ENCODE measurements at places on chromosomes 16 and 17.
A peak's percentile ranks its signal among the peaks of the same experiment; 100 is the strongest.

DNA sequence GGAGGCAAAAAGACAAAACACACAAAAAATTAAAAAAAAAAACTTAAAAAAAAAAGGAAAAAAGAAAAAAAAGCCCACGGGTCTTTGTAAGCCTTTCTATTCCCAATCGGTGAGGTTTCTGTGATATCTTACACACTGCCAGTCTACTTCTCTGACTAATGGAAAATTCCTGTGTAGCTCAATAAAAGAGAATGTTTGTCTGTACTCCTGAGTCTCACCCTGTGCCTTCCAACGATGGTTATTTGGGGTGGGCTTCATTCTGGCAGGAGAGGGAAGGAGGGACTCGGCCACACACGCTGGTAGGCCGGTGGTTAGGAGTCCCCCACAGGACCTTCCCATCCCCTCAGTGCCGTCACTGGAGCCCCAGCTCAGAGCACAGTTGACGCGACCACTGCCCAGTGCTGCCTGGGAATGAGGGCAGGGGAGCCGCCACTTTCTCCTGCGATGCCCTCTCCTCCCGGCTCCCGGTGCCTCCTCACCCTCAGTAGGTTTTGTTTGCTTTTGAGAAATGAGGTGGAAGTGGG, 68.0 kb downstream of the AMFR start:
- DNase-seq, result no peak

DNA sequence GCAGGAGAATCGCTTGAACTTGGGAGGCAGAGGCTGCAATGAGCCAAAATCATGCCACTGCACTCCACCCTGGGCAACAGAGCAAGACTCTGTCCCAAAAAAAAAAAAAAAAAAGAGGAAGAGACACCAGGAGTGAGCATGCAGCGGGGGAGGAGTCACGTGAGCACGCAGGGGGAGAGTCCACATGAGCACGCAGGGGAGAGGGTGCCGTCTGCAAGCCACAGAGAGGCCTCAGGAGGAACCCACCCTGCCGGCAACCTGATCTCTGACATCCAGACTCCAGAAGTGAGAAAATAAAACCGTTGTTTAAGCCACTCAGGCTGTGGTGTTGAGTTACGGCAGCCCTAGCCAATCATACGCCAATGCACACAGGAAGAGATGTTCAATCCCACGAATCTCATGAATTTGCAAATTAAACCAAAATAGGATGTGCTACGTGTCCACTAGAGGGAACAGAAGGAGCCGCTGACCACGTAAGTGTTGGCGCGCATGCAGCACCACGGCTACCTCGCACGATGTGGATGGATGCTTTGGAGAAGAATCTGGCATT, 42.2 kb downstream of the CCDC57 start:
- DNase-seq, result peak; percentile 72

- DNase-seq, result no peak
Observed at GRCh38 chr16:27085182-27085581, 18.5 kb downstream of the C16orf82 start.

DNA sequence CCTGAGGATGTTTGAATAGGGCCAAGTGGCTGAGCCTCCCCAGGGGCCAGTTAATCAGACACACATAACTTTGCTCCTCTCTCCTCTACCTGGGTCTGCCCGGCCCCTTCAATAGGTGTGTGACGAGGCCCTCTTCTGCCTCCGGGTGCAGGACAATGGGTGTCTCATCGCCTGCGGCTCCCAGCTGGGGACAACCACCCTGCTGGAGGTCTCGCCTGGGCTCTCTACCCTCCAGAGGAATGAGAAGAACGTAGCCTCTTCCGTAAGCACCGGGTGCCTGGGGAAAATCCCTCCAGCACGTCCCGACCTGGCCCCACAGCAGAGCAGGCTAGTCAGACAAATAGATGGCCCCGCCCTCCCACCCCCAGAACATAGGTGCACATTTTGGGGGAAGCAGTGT, 16.1 kb upstream of the KIF19 start:
- no peak for DNase-seq

DNA sequence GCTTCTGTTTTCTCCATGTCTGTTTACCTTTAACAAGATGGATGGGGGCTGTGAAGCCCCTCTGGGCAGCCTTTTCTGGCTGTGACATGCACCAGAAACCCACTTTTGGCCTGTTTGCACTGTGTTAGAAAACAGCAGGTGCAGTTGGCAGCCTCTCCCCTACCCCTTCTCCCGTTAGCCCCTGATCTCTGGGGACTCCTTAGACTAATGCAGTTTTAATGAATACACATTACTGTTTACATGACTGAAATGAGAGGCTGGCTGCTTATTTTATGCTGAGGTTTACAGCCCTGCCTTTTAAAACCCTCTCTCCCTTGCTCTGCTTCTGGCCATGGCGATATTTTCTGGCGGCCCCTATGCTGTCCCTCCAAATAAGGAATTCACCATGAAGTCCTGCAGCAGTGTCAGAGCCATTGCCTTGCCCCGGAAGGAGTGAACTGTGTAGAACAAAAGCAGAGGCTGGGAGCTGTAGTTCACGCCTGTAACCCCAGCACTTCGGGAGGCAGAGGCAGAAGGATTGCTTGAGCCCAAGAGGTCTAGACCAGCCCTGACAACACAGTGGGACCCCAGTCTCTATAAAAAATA, 79.3 kb downstream of the PRKCB start:
- no peak for DNase-seq

GRCh38 chr17:14320734-14321475, 20.0 kb downstream of the HS3ST3B1 start:
- no peak for DNase-seq

GRCh38 chr16:48137822-48138221, 18.0 kb downstream of the ABCC12 start:
- no peak for DNase-seq

DNA sequence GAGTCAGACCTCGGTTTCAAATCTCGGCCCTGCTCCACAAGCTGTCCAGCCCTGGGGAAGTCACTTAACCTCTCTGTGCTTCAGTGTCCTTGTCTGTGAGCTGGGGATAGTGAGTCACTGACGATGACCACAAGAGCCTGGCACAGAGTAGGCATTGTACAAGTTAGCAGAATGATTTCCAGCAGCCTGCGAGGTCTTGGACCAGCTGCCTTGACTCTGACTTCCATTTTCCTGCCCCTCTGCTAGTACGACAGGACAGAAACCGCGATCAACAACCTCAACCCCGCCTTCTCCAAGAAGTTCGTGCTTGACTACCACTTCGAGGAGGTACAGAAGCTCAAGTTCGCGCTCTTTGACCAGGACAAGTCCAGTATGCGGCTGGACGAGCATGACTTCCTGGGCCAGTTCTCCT, 20.7 kb downstream of the CPNE2 start:
- no peak for DNase-seq

DNA sequence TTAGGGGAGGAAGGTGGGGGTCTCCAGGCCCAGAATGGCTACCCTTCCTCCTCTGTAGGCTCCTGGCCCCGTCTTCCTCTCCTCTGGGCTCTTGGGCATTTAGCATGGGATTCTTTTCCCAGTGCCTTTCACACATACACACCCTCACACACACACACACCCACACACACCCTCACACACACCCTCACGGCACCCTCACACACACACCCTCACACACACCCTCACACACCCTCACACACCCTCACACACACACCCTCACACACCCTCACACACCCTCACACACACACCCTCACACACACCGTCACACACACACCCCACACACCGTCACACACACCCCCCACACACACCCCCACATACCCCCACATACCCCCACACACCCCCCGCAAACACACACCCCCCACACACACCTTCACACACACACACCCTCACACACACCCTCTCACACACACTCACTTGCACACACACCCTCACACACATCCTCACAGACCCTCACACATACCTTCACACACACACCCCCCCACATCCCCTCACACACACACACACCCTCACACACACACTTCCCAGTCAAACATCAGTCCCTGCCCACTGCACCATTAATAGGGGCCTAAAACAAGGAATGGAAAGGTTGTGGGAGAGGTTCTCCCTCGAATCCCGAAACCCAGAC, 845 bp downstream of the SGCA start:
- DNase-seq, result no peak

GRCh38 chr16:56038564-56039098, 152.7 kb upstream of the GNAO1 start:
- no peak for DNase-seq

DNA sequence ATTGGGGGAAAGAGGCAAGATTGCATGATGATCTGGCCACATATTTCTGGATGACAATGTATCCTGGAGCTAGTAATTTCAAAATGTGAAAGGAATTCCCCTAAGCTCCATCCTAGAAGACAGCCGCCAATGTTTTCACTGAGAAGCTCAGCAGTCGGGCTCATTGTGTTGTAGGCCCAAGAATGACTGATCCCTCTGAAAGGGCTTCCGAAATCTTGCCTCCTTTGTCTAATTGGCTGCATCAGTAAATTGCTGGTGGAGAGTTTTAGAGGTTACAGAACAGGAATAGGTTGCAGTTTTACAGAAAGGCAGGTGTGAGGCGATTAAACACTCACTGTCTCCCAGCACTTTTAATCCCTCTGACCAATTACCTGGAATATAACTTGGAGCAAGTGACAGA, 464.1 kb upstream of the SALL1 start:
- no peak for DNase-seq

GRCh38 chr16:35510701-35511100, 2051.3 kb downstream of the TP53TG3F start:
- no peak for DNase-seq

DNA sequence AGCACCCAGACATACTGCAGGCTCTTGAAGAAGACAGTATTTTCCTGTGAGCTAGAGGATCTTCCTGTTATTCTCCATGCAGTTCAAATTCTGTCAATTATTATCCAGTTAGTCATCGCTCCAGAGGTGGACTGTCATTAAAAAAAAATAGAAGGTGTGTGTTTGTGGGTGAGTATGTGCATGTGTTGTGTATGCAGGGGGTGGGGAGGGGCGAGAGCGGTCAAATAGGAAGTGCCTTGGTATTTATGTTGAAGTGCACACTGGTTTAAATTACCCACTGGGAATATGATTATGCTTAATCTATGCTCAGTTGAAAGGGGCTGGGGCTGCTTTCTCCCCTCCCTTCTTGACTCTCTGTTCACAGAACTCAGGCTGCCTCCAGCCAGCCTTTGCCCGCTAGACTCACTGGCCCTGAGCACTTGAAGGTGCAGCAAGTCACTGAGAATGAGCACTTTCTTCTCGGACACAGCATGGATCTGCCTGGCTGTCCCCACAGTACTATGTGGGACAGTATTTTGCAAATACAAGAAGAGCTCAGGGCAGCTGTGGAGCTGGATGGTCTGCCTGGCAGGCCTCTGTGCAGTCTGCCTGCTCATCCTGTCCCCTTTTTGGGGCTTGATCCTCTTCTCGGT, at the start of gene HSD17B2:
Gene HSD17B2, plus strand, starts transcription at position 273 of the 632 bp plus-strand sequence. Its CDS starts 172 bp downstream, at position 445.
- no peak for DNase-seq

DNA sequence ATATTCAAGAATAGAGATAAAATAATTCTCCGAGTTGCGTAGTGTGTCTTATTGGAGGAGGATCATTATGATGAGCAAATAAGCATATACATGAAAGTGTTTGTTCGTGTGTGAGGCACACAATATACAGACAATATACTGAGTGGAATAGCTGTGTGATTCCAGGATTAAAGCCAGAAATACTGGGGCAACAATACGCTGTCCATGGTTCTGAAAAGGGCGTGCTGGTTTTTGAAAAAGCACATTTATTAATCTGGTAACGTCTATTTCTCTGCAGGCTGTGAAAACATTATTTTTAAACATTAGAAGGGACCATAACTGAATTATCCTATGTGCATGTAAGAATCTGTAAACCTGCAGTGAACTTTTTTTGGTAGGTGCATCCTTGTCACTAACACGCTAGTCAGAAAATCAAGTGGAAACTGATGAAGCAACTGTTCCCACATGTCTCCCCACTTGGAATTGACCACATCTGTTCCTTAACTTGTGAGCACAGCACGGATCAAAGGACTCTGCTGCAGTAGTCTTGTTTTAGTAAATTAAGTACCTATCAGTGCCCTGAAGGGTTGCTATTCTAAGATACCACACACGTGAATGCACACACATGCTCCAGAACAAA, 346.0 kb downstream of the GRIN2A start:
- peak; percentile 39 for DNase-seq

- DNase-seq, result no peak
Observed at GRCh38 chr17:4900231-4901107, 1.1 kb downstream of the C17orf107 start.

- DNase-seq, result no peak
Observed at GRCh38 chr16:28543072-28543471, 4.3 kb upstream of the NUPR1 start.

DNA sequence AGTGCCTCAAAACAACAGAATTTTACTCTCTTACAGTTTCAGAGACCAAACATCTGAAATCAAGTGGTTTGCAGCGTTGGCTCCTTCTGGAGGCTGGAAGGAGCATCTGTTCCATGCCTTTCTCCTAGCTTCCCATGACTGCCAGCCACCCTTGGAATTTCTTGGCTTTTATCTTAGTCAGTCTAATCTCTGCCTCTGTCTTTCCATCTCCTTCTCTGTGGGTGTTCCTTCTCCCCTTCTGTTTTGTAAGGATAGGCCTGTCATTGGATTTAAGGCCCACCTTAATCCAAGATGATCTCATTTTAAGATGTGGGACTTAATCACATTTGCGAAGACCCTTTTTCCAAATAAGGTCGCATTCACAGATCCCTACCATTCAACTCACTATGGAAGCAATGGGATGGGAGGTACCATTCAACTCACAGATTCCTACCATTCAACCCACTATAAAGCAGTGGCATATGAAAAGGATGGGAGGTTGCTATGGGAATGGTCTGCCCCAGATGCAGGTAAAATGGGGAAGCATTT, 321.8 kb downstream of the WWOX start:
- no peak for DNase-seq

- DNase-seq, result peak; percentile 59
Observed at GRCh38 chr17:16419929-16420271, 4.5 kb downstream of the TRPV2 start.

DNA sequence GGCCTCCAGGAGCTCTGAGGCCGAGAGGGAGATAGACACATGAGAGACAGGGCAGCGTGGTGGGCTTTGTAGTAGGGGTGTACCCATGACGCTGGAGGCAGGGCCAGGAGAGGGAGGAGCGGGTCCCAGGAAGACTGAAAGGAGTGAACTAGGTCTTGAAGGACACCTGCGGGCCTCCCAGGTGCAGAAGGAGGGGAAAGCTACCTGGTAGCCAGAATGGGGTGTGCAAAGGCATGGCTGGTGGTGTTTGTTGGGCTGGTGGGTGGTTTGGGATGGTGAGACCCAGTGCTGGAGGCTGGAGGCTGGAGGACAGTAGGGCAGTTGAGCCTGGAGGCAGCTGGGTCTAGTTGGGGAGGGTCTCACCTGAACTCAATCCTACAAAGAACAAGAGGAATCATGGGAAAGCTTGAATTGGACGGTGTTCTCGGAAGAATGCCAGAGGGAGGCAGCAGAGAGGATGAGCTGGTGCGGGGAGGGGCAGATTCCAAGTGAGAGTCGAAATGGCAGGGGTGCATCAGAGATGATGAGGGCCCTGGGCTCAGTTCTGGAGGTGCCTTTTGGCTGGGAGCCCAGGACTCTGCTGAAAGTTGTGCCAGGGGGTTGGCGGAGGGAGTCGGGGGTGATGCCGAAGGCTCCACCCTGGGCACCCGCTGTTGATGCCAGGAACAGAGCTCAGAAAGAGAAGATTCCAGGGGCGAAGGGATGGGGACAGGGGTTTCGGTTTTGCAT, 21.2 kb downstream of the C1QTNF1 start:
- DNase-seq, result no peak

GRCh38 chr17:9576521-9577372, at the start of gene CFAP52:
CFAP52 (plus strand) TSS chr17:9576642; CDS start chr17:9576696, 54 bp downstream.
- peak; percentile 61 for DNase-seq
